Occipital lobe (tissue), 3 donors: ENCODE measurements at places on chromosomes 7 and 10.

DNA sequence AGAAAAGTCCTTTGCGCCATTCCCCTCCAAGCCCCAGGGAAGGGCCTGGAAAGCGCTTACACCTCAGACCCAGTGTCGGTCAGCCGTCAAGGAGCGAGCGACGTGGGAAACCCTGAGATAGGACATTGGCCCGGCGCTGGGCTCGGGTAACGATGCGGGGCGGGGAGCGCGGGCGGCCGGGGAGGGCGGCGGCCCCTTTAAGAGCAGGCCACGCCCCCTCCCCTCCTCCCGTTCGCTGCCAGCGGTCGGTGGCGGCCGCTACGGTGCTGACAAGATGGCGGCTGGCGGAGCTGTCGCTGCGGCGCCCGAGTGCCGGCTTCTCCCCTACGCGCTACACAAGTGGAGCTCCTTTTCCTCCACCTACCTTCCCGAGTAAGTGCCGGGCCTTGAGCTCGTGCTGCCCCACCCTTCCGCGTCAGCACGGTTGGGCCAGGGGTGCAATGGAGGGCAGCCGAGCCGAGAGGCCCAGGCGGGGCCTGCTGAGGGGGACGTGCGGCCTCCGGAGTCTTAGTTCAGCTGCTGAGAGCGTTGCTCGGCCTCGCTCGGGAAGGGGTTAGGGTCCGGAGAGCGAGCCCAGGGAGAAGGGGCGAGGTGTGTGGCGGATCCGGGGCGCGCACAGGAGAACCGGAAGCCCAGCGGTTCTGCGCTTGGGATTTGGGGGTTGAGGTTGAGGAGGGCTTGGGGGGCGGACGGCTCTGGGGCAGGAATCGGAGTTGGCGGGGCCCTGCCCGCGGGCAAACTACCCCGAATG, at the start of gene MKLN1:
Gene MKLN1, plus strand, starts transcription at position 251 of the 751 bp plus-strand sequence. Its CDS starts 24 bp downstream, at position 275.
- DNase-seq = peak; percentile 85

DNA sequence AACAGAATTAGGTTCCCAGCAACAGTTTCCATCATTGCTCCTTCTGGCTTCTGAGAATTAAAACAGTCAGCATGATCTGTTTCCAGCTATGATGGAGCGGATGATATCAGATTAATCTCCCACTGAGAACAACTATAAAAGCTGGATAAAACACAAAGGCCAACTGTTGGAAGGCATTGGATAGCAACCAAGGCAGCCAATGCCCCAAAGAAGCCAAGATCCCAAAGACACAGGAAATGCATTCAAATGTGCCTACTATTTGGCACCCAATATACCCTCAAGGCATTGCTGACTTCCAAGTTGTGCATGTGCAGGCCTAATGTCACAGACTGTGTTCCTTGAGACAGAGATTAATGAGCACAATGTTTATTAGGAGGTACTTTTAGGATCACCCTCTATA, 259.3 kb downstream of the ARHGAP12 start:
- DNase-seq = no peak

DNA sequence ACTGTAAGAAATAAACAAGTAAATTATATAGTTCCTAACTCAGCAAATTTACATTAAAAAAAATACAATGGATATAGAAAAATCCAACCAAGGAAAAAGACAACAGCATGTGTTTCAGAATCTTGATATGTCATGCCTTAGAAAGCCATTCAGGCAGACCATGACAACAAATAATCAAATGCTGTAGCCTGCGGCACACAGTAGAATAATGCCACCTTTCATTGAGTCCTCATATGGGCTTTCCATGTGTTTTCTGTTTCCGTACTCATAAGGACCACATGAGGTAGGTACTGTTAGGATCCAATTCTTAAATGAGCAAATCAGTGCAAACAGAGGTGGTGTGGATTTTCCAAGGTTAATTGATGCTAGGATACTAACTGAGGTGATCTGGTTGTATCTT, 138.6 kb downstream of the CUBN start:
- DNase-seq = no peak

- no peak for DNase-seq
These were observed 6.8 kb downstream of the PON2 start for GRCh38 chr7:95427914-95428516.

- no peak for DNase-seq
These were observed 13.5 kb upstream of the PCGF5 start for GRCh38 chr10:91206837-91207474.

DNA sequence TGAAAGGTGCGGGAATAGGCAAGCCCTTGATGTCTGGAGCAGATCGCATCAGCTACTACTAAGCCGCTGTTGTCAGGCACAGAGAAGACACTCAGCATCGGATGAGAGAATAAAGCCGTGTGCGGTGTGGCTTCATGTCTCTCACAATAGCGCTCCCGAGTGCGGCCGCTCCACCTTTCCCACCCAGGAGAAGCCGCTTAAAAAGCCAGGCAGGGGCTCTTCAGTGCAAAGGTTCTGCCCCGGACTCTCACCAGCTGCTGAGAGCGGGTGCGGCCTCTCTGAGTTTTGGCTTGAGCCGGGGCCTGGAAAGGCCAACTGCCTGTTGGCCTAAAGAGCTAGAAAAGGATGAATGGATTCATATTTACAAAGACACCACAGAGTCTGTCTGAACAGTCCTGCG, 600.6 kb downstream of the DNAJB6 start:
- no peak for DNase-seq

GRCh38 chr10:128850647-128851046, 616.4 kb upstream of the MGMT start:
- no peak for DNase-seq
